ENCODE measurements at places on chromosomes 2 and 18.

GRCh38 chr2:55524884-55525437 lies 5.4 kb downstream of the CFAP36 start:
- DNase-seq = no peak

- DNase-seq = no peak
These were observed 471.7 kb downstream of the THSD7B start for GRCh38 chr2:137237055-137237454.

DNA sequence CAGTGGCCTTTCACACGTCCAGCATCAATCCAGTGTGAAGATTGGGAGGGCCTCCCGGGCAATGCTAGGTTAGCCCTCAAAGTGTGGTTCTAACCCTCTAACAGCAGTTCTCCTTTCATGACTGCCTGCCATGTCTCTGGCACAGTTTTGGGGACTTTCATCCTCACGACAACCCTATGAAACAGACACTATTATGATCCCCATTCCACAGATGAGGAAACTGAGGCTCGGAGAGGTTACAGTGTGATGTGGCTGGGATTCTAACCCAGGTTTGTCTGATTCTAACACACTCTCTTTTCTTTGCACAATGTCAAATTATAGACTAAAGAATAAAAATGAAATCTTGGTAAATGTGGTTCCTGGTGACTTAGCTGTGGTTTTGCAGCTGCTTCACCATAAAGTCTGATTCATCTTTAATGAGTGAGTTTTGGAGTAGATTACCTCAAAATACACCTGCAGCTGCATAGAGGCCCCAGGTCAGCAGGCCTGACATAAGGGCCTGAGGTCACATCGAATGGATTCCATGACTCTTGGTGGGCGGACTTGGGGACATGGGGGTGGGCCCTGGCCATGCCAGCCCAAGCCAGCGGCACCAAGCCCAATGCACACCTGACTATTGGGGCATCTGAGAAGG lies 214.4 kb downstream of the GLI2 start:
- no peak for DNase-seq

DNA sequence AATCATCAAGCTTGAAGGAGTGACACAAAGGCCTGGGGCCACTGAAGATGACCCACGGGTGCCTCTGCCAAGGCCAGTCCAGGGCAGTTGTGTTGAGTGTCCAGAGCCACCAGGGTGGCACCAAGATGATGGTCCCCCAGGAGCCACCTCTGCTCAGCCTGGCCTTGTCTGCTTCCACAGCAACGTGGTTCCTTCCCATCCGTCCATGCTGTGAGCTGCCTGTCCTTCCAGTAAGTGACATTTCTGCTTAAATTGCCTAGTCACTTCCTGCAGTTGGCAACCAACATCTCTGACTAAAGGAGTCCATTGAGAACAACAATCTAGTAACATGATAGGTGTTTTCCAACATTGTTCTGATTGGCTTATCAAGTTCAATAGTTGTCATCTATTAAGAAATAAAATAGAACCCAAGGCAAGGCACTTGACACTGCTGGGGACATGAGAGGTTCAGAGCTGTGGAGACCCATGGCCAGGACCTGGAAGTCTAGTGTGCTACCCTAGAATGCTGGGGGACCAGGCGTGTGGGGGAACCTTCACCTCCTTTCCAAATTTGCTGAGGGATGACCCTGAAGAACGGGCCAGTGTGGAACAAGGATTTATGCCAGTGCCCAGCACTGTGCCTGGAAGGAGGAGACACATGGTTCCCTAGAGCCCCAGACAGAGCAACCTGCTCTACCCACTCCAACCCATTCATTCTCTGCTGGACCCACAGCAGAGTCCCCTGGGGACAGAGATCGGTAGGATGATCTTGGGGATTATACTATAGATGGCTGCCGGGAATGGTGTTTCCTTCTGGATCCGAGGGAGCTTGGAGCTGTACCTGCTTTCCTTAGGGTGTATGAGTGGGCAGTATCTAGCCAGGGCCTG lies 98.9 kb upstream of the EPC2 start:
- DNase-seq = no peak

DNA sequence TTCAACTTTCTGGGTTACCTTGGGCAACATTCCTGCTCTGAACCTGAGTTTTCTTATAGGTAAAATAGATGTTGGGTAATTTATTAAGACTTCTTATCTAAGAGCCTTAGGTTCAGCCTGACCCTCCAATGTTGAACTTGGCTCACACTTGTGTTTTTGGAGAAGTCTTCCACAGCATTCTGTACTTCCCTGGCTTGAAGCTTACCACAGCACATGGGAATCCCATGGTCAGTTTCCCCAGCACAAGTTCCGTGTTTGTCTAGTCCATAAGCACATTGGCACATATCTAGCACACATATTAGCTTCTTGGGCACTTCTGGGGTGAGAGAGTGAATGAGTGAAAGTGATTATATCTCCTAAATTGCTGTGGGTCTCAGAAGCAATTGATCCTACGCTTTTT lies 782.5 kb upstream of the HS6ST1 start:
- no peak for DNase-seq

DNA sequence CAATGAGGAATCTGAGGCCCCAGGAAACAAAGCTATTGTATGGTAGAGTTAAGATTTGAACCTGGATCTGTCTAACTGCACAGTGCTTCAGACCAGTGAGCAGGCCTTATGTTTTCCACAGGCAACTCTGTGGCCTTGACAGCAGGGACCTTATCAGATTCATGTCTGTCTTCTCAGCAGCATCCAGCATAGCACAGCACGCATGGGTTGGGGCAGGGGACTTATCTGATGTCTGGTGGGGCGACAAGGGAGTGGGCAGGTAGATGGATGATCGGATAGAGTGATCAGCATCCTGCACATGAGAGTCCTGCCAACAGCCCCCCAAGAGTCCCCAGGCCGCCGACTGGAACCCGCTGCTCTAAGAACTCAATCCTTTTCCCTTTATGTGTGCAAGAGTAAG lies 28.7 kb upstream of the KCNF1 start:
- DNase-seq = no peak

GRCh38 chr2:42736598-42737322 lies 27.2 kb downstream of the OXER1 start:
- no peak for DNase-seq

- DNase-seq = no peak
These were observed 1708.9 kb upstream of the CELF4 start for GRCh38 chr18:39274535-39274934.

GRCh38 chr2:46305767-46306166 lies 8.6 kb downstream of the EPAS1 start:
- no peak for DNase-seq

DNA sequence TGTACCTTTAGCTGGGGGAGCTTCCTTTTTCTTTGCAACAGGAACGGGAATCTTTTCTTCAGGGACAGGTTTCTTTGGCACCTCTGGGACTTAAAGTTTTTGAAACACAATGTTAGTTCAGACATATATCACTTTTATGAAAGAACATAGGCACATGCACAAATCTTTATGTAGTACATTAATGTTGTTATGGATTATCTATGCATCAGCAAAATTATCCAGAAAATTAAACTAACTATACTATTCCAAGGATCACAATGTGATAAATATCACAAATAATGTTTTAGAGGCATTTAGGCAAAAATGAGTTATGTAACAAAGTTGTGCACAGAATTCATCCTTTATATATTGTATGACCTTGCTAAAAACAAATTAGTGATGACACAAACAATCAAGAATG lies 117.4 kb downstream of the TTN start:
- DNase-seq = no peak

DNA sequence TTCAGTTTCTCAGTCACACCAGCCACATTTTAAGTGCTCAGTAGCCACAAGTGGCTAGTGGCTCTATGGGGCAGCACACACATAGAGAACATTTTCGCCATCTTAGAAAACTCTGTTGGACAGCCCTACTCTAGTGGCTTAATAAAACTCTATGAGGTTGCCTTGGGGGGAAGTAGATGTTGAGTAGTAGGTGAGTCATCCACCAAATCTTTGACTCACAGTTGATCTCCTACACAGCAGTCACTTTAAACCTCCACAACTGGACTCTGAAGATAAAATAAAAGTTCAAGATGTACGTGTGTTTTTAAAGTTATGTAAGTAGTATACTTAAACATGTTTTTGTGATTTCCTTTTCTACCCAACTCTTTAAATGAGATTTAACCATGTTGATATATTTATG lies 379.0 kb downstream of the SETBP1 start:
- no peak for DNase-seq

DNA sequence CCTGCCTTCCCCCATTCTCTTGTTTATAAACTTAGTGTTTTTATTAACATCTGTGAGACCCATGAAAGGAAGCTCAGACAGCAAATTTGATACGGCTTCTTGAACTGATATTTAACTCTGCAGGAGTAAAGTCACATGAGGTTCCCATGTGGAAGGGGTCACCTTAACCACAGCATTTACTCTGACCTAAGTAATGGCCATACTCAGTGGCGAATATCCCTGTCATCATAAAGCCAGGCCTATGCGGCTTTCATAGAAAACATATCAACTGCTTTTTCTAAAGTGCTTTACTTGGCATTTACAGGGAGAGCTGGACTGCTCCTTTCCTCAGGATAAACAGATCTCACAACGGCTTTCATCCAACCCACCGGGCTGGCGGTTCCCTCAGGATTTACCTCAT lies 9.0 kb downstream of the REG1A start:
- DNase-seq = no peak

- no peak for DNase-seq
These were observed 114.7 kb downstream of the FAM117B start for GRCh38 chr2:202749477-202749876.

GRCh38 chr18:3651266-3651665 lies 201.3 kb downstream of the TGIF1 start:
- DNase-seq = no peak

GRCh38 chr2:148022351-148022750 lies 1.5 kb downstream of the MBD5 start:
- no peak for DNase-seq

- no peak for DNase-seq
These were observed 27.6 kb upstream of the ASAP2 start for GRCh38 chr2:9178904-9179571.

GRCh38 chr2:152564754-152565551 lies 152.3 kb downstream of the PRPF40A start:
- DNase-seq = no peak

DNA sequence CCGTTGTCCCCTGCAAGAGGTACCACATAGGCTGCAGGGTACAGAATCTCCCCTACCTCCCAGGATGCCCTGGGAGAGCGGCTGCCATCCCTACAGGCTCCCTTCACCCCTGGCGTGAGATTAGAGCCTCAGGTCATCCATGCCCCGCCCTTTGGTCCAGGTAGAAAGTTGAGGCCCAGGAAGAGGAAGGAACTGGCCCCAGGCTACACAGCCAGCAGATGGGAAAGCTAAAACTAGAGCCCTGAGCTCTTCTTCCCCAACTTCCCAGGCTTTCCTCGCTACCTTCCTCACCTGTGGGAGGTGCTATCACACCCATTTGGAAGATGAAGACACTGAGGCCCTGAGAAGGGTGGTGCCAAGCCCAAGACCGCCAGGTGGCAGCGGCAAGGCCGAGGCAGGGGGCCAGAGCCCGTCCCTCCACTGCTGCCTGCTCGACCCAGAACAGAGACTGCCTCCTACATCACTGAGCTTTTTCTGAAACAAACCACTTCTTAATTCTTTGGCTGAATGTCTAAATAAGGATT lies 25.8 kb downstream of the CIB4 start:
- no peak for DNase-seq

GRCh38 chr2:200477667-200478131 lies 32.2 kb downstream of the KCTD18 start:
- DNase-seq = no peak

- DNase-seq = no peak
These were observed 30.2 kb upstream of the RAB11FIP5 start for GRCh38 chr2:73142937-73143336.

All from cortex of kidney (tissue), 1 donor.